ENCODE measurements at places on chromosomes 16 and 17.

DNA sequence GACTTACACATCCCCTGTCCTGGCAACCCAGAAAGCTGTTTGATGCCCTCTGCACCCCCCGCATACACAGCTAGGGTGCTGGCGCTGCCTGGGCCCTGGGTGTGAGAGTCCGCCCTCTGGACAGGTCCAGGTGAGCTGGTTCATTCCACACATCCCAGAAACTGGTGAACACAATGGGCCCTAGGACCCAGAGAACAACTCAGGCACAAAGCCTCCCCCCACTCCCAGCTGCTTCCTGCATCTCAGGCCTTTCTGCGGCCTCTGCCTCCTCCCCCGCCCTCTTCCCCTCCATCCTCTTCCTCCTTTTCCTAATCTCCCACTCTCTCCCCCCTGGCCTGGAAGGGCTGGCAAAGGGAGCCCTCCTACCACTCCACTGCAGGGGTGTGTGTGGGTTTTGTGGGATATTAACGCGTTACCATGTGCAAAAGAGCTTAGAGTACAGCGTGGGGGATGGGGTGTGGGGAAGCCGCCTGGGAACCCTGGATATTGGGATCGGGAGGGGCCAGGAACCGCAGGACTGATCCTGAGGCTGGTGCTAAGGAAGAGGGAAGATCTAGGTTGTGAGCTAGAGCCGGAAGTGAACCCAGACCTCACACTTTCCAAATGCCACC is 1.6 kb upstream of the PPP1R9B start:
- DNase-seq, result no peak

DNA sequence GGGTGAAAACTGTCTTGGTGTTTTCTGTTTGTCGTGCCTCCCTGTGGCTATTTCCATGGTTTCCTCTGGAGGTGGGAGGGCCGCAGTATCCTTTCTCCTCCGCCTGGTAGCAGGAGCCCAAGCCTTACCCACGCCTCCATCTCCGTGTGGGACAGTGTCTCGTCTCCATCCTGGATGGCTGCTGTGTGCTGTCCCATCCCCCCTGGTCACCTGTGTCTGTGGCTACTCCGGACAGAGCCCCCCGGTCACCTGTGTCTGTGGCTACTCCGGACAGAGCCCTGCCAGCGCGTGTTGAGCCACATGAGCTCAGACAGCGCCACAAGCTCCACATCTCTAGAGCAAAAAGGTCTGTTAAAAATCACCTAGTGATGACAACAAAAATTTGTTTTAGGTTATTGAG is 198.2 kb upstream of the CHMP6 start:
- no peak for DNase-seq

DNA sequence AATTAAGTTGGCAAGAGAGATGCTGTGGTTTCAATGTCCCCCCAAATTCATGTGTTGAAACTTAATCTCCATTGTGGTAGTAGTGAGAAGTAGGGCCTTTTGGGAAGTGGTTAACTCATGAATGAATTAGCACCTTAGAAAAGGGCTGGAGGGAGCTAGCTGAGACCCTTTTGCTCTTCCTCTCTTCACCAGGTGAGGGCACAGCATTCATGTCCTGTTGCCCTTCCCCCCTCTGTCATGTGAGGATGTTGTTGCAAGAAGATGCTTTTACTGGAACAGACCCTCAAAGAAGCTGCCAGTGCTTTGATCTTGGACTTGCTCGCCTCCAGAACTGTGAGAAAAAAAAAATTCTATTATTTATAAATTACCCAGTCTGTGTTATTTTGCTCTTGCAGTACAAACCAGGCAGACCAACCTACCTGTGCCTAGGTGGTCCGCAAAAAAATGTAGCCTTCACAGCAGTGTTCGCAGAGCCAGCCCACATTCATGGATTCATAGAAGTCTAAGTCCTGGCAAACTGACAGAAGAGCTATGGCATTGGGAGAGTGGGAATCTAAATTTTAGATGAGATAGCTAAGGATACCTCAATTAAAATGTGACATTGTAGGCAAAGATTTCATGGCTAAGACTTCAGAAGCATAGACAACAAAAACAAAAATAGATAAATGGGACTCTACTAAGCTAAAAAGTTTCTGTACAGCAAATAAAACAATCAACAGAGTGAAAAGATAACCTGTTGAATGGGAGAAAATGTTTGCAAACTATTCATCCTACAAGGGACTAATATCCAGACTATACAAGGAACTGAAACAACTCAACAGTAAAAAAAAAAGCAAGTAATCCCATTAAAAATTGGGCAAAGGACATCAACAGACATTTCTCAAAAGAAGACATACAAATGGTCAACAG is 32.0 kb upstream of the ABCA5 start:
- DNase-seq, result no peak

DNA sequence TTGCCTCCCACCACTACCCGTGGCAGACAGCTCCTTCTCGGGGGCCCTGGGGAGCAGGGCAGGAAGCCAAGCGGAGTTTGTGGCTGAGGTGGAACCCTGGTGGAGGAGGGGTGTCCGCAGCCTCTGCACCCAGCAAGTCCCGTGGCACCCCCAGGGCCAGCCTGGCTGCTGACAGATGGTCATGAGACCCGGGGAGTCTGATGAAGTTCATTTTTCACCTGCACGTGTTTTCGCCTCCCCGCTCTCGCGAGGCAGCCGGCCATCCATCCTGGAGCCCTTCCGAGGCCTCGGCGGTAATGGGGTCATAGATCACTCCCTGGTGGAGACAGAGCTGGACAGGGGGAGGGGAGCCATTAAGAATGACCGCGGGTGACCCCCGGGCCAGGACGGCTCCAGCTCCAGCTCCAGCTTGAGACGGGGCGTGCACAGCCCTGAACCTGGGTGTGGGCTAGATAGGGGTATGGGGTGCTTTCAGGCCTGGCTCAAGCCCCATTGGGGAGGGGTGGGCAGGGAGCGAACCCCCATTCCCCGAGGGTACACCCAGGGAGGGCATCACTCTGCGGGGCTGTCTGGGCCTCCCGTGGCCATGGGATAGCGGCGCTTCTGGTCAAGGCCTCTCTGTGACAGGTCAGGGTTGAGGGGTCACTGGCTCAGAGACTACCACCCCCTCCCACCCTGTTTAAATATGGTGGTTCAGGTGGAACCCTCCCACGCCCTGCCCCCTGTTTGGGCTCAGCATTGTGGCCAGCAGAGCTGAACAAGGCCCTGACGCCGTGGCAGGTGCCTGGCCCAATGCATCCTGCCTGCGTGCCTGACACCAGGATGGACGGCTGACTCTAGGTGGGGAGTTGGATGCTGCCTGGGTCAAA is 227.4 kb upstream of the GSE1 start:
- no peak for DNase-seq

DNA sequence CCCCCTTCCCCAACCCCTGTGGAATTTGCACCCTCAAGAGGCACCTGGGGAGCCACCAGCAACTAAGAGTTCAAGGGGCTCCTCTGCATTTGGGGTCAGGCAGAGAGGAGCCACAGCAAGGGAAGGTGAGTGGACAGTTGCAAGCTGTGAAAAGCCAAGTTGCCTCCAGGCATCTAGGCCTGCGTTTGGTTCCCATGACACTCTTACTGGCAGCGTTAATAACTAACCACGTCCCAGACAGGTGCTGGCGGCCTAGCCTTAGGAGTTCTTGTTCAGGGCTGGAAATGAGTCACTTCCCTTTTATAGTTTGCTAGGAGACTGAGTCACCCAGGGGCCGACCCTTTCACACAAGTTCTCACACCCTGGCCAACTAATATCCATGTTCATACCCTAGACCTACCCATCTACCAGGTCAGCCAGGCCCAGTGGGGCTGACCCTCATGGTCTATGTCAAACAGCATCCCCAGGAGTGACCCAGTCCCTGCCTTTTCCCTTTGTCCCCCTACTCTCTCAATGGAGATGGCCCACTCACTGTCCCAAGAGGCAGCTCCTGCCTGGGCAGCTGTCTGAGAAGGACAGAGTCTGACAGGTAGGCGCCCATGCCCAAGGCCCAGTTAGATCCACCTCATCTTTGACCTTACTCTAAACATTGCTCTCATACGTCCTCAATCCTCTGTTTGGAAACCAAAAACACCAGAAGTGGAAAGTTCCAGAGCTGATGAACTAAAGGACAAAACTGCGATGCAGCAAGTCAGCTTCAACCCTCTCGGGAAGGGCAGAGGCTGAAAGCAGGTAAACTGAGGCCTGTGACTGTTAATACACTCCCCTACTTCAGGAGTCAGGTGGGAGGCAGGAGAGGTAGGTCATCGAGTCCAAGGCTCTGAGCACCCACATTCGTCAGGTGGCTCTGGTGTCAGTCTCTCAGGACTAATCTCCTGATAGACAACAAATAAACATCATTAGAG is 300.6 kb downstream of the SOX9 start:
- no peak for DNase-seq

- DNase-seq, result no peak
These were observed 10.5 kb upstream of the SUPT4H1 start for GRCh38 chr17:58362368-58363014.

GRCh38 chr16:88408561-88409142 is 25.9 kb downstream of the ZNF469 start:
- no peak for DNase-seq

GRCh38 chr16:13046061-13046821 is 144.8 kb downstream of the SHISA9 start:
- no peak for DNase-seq
